Ovary (tissue), 10 donors: ENCODE measurements at places on chromosomes 7 and 10. TPM values are rescaled to one million over a fixed set of nuclear protein-coding genes. Genes with fewer than 3 reads are reported as not detected.

DNA sequence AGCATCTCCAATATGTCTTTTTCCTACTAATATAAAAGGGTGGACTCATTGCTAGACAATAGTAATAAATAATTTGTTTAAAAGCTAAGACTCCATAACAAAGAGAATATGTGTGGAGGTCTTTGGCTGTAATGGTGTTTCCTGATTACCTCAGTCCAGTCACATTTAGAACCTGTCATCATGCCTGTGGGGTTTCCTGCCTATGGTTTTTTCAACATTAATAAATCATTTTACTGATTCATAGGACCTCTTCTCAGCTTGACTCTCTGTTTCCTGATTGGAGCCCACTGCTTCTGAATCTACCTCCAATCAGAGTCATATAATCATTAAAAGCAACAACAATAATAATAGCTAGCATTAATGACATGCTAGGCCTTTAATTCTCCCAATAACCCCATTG lies 52.4 kb upstream of the GNAI1 start:
- no peak for DNase-seq

- DNase-seq: peak; percentile 7
Measured at GRCh38 chr7:818031-818699, 14.1 kb upstream of the SUN1 start.

DNA sequence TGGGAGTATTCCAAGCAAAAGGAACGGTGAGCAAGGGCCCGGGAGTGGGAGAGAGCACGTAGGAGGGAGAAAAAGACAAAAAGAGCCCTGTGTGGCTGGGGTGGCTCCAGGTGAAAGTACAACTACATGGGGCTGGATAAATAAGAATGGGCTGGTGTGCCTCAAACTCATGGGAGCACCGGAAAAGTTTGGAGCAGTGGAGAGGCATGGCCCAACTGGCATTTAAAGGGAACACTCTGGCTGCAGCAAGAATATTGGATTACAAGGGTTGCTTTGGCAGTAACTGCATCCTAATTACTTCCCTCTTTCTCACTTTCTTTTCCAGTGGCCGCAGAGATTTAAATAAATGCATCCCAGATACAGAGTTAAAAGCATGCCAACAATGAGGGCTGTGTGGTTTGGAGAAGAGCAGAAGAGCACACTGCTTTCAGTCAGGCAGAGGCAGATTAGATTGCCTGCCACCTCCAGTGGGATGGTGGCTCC lies 39.1 kb upstream of the HERPUD2 start:
- DNase-seq: no peak

DNA sequence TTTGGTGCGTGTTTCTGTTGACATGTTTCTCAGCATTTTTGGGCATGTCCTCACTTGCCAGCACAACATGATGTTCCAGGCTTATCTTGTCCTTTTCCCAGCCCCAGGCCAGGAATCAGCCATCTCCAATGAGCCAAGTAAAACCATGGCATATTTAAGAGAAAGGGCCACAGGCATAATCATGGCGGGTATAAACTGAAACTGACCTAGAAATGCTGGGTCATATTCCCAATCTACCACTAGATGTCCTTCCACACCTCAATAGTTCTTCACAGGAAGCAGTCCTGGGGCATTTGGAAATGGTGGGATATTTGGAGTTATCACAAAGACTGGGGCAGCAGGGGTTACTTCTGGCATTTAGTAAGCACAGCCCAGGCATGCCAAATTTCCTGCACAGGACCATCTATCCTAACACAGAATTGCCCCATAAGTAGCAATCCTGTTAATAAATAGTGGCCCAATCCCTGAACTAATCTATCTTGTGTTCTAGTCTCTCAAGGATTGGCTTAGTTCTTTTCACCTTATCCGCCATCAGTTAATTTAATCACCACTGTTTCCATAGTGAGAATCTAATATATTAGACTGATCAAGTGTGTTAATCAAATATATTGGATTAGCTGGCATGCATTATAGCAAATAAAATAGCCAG lies 101.6 kb downstream of the NPSR1 start:
- no peak for DNase-seq

DNA sequence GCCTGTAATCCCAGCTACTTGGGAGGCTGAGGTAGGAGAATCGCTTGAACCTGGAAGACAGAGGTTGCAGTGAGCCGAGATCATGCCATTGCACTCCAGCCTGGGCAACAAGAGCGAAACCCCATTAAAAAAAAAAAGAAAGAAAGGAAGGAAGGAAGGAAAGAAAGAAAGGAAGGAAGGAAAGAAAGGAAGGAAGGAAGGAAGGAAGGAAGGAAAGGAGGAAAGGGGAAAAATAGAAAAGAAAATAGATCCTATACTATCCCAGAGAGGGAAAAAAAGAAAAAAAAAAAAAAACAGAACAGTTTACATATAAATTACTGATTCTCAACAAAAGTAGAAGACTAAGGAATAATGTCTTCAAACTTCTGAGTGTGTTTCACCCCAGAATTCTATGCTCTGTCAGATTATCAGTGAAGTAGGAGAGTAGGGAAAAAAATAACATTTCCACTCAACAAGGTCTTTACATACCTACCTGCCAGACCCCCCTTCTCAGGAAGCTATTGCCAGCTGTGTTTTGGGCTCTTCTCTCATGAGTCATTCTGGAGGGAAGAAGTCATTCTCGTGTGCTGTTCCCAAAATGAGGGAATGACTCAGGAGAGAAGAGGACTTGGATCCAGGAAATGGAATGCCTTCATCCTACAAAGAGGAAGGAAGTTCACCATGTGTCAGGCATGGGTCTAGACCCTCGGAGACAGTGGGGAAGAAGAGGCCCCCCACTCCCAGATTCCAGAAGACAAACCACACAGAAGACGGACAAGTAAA lies 20.9 kb downstream of the RGS10 start:
- no peak for DNase-seq

GRCh38 chr7:157664034-157664433 lies 327.2 kb downstream of the DNAJB6 start:
- no peak for DNase-seq

- DNase-seq: no peak
Measured at GRCh38 chr10:121928528-121928884, 675 bp upstream of the ATE1 start.

DNA sequence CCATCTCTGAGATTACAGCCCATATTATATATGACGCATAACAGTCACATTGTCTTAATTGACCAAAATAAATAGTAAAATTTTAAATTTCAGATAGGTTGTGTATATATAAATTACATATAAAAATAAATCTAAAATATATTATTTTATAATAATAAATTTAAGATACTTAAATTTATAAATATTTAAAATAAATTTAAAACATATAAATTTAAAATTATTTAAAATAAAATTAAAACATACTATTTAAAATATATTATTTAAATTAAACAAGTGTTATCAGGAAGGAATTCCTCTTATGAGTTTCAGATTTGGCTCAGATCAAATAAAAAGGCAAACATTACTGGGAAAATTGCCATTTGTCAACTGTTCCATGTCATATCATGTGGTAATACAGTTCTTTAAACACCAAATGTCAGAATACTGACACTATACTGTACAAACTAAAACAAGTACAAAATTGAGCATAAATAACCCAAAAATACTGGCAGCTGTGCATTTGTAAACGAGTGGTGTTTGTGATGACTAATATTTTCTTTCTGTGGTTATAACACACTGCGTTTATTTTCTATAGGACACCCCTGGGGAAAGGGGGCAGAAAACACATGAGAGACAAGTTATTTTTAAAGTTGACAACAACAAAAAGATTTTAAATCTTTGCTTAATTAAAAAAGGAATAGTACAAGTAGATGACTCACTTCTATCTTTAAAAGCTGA lies 71.3 kb upstream of the DGKB start:
- no peak for DNase-seq

- peak; percentile 88 for DNase-seq
Measured at GRCh38 chr7:151123822-151124464, 37.7 kb downstream of the AGAP3 start.

DNA sequence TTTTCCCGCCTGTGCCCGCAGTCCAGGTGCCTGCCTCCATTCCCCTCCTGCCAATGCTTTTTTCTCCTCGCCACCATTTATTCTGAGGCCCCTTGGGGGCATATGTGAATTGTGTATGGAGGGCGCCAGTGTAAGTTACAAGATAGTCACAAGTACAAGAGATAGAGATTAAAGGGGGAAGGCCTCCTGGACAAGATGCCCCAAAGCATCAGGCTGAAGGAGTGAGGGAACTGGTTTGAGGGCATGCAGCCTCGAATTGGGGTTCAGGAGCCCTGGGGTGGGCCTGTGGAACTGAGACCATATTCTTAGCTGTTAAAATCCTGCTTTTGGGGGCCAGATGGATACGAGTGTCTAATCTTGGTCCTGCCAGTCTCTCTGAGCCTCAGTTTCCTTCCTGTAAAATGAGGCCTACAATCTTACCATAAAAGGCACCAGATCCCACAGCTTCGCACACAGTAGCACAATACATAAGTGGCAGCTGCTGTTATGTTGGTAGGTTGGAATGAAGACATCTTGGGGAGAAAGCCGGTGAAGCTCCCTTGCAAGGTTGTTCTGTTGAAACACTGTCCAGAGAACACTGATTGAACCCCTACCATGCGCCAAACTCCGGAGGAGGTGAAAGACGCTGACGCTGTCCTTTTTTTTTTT lies 545 bp upstream of the COMTD1 start:
- no peak for DNase-seq

GRCh38 chr10:1153251-1153763 lies 97.1 kb downstream of the WDR37 start:
- no peak for DNase-seq

- DNase-seq: no peak
Measured at GRCh38 chr10:132565516-132566209, 28.1 kb downstream of the INPP5A start.

- DNase-seq: no peak
Measured at GRCh38 chr7:140722254-140722653, 25.7 kb downstream of the NDUFB2 start.

- peak; percentile 59 for DNase-seq
Measured at GRCh38 chr10:17003151-17003550, 126.5 kb downstream of the CUBN start.

- no peak for DNase-seq
Measured at GRCh38 chr10:45649296-45649695, 23.3 kb downstream of the ZFAND4 start.

GRCh38 chr10:122021379-122021778 lies 32.4 kb downstream of the TACC2 start:
- DNase-seq: no peak

DNA sequence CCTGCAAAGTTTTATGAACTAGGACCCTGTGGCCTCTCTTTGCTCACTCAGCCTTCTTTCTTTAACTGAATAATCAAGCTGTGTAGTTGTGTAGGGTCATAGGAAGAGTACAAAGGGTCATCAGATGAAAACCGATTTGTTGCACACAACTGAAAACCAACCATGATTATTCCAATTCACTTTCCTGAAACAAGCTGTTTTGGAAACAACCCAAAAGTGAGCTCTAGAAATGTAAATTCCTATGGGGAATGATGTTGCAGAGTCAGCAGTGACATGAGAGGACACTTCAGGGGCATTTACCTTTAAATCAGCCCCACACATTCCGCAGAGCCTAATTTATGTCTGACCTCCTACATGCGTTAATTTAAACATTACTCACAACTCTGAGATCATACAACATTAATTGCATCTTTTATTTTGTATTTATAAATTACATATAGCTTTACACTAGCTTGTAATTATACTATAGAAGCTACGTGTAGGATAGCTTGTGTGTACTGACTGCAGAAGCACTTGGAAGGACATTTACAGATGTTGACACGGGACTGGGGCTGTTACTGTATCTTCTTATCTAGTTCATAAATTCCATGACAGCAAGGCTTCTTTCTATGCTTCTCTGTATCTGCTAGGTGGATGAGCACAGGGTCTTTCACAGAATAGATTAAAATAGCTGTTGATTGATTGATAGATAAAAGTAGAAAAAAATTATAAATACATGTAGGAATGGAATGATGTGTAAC lies 139.9 kb upstream of the AKR1E2 start:
- no peak for DNase-seq

DNA sequence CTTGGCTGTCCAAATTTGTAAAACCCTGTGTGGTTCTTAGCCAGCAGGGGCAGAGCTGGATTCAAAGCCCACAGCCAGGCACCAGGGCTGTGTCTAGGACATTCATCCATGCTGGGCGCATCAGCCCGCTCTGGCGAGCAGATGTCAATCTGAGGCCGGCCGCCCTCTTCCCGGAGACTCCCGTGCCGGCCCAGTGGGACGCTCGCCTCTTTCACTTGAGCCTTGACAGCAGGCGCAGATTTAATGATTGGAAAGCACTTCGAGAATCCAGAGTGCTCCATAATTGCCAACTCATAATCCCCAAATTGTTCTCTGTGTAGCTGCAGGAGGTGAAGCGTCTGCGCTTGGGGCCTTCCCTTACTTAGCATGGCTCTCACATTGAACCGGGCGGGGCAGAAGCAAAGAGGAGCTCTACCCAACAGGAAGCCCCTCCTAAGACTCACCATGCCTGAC lies 36.7 kb downstream of the SLIT1 start:
- no peak for DNase-seq

GRCh38 chr7:43645699-43646226 lies 62.9 kb downstream of the STK17A start:
- DNase-seq: no peak

DNA sequence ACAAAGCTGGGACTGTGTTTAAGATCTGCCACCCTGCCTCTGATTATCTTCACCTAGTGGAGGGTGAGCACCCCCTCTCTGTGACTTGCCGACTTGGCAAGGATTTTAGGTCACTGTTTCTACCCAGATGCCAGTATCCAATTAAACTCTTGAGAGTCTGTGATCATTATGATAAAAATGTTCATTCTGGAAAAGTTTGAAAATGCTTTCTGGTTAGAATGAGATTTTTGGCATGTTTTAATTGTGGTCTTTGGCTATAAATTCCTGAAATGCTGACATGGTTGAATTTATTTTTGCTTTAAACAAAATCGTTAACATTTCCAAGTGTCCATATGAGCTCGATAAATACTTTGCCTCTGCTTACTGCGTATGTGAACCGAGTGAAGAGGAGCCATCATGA lies 221.4 kb downstream of the BICC1 start:
- DNase-seq: no peak

- no peak for DNase-seq
Measured at GRCh38 chr10:34537629-34538231, 277.4 kb downstream of the PARD3 start.

GRCh38 chr7:76409537-76409936 lies at the start of gene SSC4D:
Gene SSC4D, minus strand, starts transcription at chr7:76409697. Its CDS starts 5,258 bp downstream, at chr7:76404439.
- no peak for DNase-seq

DNA sequence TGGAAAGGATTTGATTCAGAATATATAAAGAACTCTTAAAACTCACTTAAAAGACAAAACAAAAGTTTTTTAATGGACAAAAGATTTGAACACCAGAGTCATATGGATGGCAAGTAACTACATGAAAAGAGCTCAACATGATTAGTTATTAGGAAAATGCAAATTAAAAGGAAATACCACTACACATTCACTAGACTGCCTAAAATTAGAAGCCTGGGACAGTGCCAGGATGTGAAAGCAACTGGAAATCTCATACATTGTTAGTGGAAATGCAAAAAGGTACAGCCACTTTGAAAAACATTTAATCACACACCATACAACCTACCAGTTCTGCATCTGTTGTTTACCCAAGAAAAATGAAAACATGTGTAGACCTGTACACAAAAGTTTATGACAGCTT lies 48.8 kb downstream of the RALA start:
- no peak for DNase-seq

The SCD gene
- total RNA-seq: 77.1 TPM

The LUC7L2 gene
- 96.5 TPM for total RNA-seq

The ZNF716 gene
- not detected for total RNA-seq

The LRRD1 gene
- 0.60 TPM for total RNA-seq

The CPEB3 gene
- 5.7 TPM for total RNA-seq

The WNT8B gene
- 0.13 TPM for total RNA-seq

The LDB3 gene
- 2.1 TPM for total RNA-seq

The GAD2 gene
- not detected for total RNA-seq

The CCDC3 gene
- 142 TPM for total RNA-seq

The ZNF804B gene
- total RNA-seq: not detected

The GPR26 gene
- not detected for total RNA-seq

The SPDYE1 gene
- total RNA-seq: not detected

The CACNB2 gene
- 25.7 TPM for total RNA-seq
